ENCODE measurements at places on chromosomes 1 and 21.
A peak's percentile ranks its signal among the peaks of the same experiment; 100 is the strongest.

GRCh38 chr1:76843821-76844464 lies 23.3 kb upstream of the ST6GALNAC5 start:
- no peak for DNase-seq

DNA sequence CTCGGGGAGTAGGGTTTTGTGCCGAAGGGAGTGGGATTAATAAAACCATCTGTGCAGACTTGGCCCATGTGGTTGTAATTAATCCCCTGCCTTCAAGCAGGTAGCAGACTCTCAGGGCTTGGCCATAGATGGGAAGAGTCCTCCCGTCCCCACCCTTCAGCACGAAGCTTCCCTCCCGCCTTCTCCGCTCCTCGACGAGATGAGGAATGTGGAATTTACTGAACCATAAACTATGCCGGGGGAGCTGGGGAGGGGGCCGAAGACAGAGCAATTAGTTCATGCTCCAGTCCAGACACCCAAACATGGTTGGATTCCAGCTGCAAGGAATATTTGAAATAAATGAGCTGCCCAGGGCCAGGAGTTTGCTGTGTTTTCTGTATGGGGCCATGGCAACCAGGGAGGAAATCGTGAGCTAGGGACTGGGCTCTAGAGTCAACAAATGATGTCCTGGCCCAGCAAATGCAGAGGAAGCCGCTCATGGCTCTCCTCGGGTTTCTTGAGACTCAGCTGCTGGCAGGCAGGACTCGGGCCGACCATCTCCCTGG lies 78.8 kb downstream of the SPSB1 start:
- DNase-seq = no peak

DNA sequence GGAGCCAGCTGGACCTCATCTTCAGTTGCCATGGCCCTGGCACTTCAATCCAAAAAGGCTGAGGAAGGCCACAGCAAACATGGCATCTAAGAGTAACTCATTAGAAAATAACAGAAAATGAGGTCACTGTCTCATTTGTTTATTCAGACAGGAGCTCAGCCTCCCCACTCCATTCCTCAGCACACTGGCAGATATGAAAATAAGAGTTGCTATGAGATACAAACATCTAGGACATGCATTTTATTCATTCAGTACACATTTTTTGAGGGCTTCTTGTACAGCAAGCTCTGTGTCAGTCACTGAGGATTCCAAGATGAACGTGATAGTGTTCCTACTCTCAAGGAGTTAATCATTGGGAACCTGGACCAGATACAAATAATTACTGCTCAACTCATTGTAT lies 32.7 kb upstream of the TMEM125 start:
- no peak for DNase-seq

GRCh38 chr1:37158113-37158749 lies 123.9 kb upstream of the GRIK3 start:
- no peak for DNase-seq

GRCh38 chr1:109193653-109194590 lies 19.8 kb upstream of the SARS1 start:
- no peak for DNase-seq

DNA sequence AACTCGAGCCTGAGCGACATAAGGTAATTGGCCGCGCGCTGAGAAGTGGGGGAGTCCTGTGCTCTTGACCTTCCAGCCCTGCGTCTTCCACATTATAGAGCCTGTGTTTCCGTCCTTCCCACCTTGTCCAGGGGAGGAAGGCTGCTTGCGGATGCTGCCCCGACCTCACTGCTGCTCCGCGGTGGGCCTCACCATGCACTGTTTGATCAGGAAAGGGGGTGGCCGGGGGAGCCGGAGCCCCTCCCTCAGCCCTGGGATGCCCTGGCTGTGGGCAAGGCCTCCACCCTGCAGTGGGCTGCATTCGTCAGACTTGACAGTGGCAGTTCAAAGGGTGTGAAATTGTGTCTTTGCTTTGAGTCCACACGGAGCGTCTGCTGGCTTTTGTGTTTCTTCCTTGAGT lies 30.1 kb downstream of the PCNT start:
- no peak for DNase-seq

- peak; percentile 19 for DNase-seq
Measured at GRCh38 chr1:235270625-235271024, 57.4 kb downstream of the ARID4B start.

DNA sequence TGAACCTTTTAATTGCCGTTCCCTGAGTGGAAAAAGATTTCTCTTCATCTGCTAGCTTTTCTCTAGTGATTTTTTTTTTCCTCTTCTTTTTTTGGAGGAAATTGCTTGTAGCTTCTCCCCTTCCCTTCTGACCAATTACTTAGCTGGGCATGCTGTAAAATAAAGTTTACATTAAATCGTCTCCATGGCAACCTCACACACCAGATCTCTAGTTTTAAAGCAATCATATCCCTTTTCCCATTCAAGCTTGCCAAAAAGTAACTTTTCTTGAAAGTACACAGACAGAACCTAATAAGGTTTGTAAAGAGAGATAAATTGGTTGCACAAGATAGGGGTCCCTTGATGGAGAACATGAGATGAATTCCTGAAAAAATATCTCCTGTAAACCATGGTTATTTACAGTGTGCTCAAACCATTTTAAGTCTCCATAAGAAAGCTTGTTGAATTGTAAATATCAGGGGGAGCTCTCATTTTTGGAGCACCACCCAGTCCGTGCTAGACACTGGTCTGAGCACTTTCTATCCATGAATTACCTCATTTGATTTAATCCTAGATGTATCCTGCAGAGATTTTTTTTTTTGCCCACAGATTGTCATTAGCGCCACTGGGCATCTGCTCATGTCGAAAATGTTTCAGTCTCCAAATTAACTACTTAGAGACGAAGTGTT lies 32.6 kb upstream of the HTR1D start:
- no peak for DNase-seq

- DNase-seq = no peak
Measured at GRCh38 chr1:65458730-65459396, 38.4 kb downstream of the LEPR start.

GRCh38 chr1:54857141-54857540 lies 29.9 kb downstream of the DHCR24 start:
- DNase-seq = no peak

DNA sequence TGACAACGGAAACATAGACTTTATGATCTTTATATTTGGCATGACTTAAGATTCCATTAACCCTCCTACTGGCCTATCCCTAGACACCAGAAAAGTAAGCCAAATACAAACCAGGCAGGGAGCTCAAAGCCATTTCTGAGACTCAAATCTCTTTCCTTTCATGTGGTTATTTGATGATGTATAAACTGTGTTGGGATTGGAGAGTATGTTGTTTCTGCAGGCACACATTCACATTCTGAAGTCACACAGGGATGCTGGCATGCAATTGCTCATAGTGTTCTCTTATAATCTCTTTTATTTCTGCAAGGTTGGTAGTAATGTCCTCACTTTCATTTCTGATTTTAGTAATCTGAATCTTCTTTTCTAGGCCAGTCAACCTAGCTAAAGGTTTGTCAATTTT lies 5.8 kb downstream of the ZMYND12 start:
- DNase-seq = no peak

DNA sequence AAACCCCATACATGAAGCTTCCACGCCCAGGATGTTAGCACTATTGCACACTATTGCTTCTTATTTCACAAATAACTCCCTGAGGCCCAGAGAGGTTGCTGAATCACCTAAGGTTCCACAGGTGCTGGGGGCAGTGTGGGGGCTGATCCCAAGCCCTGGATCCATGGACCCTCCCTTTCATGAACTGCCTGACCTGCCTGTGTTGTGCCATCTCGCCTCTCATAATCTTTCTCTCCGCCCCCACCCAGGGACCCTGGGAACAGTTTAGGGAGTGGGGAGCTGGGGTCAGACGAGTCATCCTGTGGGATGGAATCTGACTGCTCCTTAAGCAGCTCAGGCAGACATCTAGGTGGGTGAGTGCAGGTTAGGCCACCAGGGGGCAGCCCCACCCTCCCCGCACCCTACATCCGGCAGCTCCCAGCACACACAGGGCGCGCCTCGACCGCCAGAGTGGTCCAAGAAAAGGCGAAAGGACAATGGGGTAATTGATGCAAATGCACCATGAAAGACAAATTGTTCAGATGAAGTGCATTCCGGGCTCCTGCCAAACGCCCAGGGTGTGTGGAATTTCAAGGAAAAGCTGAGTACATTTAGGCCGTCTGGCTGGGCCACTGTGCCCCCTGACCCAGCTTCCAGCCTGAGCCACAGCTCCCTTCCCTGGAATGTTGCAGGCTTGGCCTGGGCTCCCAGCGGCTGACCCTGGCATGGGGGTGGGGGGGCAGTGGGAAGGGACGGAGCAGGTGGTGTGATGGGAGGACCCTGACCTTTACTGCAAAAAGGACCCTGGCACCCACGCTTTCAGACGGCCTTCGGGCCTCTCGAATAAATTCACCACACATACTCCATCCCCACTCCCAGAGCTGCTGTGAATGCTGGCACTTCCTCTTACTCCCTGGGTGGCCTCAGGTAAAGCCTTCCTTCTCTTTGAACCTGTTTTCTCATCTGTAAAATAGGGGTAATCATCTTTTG lies 20.8 kb downstream of the PHLDA3 start:
- DNase-seq = peak; percentile 86

DNA sequence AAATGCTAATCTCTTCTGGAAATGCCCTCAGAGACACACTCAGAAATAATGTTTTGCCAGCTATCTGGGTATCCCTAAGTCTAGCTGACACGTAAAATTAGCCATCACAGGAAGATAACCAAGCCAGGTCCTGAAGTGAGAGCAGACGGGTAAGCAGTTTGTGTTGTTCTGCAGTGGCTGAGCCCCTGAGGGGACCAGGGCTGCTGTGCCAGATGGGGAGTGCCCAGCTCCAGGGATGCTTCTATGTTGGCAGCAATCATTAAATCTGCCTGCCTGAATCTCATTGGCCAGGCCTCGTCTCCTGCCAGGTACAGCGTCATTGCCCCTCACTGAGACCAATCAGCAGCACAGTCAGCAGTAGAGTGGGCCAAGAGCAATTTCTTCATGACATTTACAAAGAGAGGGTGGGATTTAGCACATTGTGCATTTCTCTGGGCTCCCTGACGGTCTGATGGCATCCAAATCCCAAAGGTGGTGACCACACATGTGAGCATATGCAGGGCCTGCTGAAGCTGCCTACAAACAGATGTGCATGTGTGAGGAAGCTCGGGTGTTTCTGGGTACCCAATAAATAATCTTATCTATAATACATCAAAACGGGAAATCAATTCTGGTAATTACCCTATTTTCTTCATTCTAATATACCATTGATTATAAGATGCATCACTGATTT lies 58.7 kb upstream of the LRRN2 start:
- no peak for DNase-seq

GRCh38 chr1:174913225-174913903 lies 86.4 kb upstream of the CACYBP start:
- no peak for DNase-seq

- DNase-seq = no peak
Measured at GRCh38 chr1:12249181-12249580, 19.4 kb downstream of the VPS13D start.

- no peak for DNase-seq
Measured at GRCh38 chr1:176193023-176193422, 14.1 kb downstream of the COP1 start.

- DNase-seq = peak; percentile 54
Measured at GRCh38 chr1:35047188-35047858, 15.6 kb upstream of the ZMYM6 start.

- DNase-seq = no peak
Measured at GRCh38 chr1:160789702-160790611, 6.0 kb upstream of the LY9 start.

DNA sequence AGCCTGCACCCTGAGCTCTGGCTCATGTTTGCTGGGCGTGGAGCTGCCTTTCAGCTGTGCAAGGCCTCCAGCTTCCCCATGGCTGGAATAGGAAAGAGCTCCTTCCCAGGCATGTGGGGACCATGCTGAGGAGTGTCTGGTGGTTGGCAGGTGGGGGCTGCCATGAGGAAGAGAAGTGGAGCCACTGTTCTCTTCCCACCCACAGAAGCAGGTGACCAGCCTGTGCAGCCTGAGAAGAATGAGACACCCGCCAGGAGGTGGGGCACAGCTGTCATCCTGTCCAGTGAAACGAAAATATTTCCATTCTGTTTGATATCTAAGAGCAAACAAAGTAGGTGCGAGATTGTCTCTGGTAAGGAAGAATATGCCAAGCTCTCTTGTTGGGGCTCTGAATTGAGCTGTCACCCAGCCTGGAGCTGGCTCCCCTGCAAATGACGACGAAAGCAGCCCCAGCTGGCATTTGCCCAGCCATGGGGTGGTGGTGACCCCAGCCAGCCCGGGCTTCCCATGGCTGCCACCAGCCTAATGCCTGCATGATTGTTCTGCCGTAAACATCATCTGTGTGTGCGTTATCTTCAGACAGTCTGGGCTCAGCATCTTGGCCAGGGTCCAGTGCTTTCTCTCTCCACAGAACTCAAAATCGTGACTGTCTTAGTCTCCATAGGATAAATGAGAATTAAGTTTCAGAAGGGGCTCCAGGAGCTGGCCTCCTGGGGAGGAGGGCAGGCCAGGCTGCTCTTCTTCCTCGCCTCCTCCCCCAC lies 429.8 kb upstream of the VAMP3 start:
- DNase-seq = no peak
